ENCODE measurements at places on chromosomes 7 and 10.

DNA sequence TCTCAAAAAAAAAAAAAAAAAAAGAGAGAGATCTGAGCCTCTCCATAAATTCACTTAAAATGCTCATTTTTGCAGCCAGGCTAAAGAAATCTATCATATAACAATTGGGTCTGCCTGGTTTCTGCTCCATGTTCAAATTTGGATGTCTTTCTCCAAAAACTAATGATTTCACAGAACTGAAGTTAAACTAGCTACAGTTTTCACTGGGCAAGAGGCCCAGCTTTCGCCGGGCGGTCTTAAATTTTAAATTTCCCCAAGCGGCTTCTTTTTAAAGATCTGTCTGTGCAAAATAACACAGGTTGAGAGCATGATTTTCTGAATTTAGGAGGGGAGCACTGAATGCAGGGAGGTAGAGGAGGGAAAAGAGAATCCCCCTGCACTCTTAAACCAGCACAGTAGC lies 603.4 kb downstream of the KCNMA1 start:
- DNase-seq, result no peak

DNA sequence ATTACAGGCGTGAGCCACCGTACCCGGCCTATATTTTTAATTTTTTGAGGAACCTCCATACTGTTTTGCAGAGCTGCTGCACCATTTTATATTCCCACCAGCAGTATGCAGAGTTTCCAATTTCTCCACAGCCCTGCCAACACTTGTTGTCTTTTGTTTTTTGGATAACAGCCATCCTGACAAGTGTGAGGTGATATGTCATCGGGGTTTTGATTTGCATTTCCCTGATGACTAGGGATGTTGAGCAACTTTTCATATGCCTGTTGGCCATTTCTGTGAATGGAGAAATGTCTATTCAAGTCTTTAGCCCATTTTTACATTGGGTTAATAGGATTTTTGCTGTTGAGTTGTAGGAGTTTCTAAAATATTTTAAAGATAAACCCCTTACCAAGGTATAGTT lies 22.2 kb downstream of the ENTPD7 start:
- DNase-seq, result no peak

- no peak for DNase-seq
Measured at GRCh38 chr10:71533936-71534335, 137.2 kb downstream of the CDH23 start.

DNA sequence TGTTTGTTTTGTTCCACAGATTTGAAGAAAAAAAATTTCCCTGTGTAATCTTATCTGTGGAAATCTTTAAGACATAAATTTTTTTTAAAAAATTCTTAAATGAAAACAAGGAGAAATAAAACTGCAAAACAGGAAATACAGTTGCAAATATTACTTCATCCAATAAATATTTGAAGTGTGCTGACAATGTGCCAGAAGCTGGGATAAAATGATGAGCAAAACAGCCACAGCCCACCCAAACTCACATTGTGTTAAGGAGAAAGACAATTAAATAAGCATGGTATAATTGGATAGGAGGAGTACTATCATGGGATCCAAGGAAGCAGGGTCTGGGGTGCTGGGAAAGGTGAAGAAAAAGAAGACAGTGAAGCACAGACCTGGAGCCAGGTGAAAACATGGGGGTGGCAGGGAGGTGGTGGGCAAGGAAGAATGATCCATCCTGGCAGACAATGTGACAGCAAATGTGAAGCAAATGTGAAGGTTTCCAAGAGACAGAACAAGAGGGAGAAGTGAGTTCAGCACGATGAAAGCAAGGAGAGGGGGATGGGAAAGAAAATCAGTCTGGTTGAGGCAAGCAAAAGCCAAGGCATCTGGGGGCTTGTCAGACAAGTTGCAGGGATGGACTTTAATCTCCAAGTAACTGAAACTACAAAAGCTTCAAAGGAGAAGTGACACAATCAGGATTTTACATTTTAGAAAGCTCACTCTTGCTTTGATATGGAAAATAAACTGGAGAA lies 135.9 kb downstream of the HIBADH start:
- DNase-seq, result no peak

- no peak for DNase-seq
Measured at GRCh38 chr10:75865413-75866299, 434.2 kb downstream of the LRMDA start.
